Hematopoietic multipotent progenitor cell treated with erythropoietin and hydrocortisone succinate and interleukin-3 and kit ligand, for 17 days (in vitro differentiated cells): ENCODE measurements at places on chromosomes 5 and 9.

GRCh38 chr5:154202379-154203260 is 12.1 kb downstream of the GALNT10 start:
- DNase-seq, result peak; percentile 55

DNA sequence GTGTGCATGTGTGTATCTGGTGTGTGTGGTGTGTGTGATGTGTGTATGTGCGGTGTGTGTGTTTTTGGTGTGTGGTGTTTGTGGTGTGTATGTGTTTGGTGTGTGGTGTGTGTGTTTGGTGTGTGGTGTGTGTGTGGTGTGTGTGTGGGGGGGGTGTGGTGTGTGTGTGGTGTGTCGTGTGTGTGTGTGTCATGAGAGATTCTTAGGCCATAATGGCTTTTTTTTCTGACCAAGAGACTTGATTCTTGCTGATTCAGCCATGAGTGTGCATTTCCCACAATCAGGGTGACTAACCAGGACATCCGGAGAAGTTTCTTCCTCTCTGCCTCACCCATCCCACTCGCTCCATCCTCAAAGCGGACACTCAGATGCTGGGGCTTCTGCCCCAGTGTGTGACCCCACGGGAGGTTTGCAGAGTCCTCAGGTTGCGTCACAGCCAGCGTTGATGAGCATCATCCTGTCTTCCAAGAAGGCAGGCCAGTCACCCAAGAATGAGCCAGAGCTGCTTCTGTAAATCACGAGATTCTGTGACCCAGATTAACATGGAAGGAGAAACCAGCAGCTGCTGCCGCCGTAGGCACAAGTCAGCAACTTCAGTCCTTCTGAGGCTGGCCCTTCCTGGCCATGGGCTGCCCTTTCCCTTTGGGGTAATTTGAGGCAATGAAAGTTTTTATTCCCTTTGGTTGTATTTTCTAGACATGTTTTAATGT is 12.5 kb upstream of the CTSL start:
- DNase-seq, result peak; percentile 86

DNA sequence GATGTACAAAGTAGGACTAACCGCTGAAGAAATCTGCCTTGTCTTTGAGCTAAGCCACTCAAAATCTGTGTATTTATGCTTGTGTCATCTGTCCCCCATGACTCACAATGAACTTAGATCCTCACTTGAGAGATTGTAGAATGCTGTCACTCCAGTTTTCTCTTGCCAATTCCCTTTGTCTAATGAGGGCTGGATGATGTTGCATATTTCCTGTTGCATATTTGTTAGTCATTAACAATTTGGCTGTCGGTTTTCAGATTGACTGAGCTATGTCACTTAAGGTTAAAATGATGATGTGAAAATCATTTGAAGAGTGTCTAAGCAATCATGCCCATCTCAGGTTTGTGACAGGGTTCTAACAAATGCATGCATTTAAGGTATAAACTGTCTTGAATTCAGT is 481.7 kb downstream of the CDH10 start:
- no peak for DNase-seq

DNA sequence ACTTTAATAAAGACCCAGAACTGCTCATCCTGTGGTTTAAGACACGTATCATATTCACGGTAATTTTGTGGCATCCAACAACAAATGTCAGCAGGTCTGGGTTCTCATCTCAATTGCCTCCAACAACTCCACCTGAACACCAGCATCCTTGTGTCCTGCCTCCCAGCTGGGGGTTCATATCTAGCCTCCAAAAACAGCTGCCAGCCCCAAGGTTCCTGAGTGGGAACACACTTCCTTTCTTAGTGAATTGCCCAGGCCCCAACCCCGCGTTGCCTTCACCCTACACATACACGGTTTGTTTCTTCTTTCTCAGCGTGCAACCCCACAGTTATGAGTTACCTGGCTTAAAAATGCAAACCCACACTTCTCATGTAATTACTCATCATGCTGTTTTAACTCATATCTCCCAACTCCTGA is 77.9 kb downstream of the SEMA4D start:
- DNase-seq, result no peak

DNA sequence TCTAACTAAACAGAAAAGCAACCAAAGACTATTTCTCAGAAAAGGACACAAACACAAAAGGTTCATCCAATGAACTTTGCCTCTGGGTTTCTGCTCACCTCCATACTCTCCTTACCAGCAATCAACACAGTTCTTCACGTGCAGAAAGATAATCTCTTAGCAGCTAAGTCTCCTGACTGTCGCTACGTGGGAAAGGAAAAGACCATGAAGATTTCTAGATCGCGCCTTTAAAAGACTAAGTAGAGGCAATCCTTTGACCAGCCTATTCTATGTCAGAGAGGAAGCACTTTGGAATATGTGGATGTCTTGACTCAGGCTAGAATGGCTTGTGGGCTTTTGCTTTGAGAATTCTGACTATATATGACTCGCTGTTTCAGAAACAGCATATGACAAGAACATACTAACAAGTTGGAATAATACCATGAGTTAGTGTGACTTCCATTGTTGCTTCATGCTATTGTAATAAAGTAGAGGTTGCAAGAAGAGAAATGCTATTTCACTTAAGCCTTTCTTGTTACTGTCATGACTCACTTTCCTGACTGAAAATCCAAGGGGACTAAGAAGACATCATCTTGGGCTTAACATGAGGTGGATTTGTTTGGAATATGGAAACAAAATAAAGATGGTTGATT is 339.5 kb upstream of the RFX3 start:
- no peak for DNase-seq

DNA sequence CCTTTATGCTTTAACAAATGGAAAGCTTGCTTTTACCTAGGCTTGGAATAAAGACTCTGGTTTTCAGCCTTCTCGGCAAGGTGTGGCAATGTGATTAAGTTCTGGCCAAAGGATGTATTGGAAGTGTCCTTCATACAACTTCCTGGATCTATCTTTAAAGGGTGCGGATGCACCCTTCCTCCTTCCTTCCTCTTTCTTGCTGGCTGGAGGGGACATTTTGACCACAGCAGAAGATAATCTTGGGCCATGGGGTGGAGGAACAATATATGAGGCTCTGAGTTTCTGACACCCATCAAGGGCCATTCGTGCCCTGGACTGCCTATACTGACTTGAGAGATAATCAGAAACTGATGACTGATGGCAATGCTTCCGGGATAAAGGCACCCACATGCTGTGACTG is 145.7 kb downstream of the ACER2 start:
- no peak for DNase-seq

DNA sequence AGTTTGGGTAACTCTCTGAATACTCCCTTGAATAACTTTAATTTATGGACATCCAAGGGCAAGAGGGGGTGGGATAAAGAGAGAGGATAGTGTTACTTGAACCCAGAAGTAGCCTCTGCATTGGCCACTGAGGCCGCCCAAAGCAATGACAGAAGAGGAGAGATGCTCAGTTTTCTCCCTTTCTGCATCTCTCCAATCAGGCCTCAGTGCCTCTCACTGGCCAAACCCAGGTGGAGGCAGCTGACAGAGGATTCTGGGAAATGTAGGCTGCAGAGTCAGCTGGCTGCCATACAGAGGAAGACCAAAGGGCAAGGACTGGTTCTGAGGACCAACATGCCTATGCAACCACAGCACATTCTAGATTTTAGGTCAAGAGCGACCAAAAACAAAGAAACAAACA is 719.4 kb downstream of the MAT2B start:
- no peak for DNase-seq

DNA sequence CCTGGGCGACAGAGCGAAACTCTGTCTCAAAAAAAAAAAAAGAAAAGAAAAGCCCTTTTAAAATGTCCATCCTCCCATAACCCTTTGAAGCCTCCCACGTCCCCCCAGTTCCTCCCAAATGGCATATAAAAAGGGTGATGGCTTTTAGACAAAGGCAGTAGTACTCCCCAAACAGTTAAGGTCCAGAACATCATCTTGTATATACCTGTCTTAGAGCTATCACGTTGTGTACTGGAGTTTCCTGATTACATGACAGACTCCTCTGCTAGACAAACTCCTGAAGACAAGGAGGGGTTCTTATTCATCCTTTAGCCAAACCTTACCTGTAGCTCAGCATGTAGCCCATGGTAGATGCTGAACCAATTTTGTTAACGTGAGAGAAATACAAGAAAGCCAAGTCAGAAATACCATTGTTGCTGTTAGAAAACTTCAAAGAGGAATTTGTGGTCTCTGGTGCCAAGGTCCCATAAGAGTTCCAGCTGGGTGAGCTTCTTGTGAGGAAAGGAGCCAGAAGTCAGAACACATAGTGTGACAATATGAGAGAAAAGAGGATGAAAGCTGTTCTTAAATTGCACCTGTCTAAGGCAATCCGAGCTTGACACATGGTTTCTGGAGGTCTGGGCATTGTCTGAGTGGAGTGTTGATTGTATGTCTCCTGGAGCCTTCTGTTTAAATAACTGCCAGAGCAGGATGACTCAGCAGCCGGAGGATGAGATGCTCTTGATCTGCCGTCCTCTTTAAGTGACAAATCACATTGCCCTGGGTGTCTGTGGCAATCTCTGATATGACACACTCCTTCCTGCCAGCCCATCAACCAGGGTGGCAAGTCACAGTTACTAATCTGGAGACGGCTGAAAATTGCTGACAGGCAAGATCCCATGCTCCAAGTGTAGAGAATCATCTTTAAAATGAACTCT is 69.1 kb downstream of the ARRDC3 start:
- peak; percentile 75 for DNase-seq

GRCh38 chr5:34039398-34040157 is 3.4 kb downstream of the C1QTNF3 start:
- no peak for DNase-seq

DNA sequence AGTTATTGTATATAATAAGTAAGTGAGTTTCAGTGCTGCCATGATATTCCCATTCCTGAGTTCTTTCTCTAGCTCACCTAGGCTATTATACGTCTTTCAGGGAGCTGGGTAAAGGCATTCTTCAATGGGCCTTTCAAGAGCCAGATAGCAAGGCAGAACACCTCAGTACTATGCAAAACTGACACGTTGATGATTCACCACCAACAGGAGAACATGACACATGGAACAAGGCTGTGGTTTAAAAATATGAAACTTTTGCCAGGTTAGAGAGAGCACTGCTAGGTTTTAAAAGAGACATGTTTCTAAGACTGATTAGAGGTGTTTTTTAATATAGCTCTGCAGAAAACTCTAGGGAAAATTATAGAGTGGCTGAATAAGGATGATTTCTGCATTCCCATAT is 95.9 kb downstream of the UGCG start:
- DNase-seq, result no peak

- DNase-seq, result no peak
Observed at GRCh38 chr5:27727254-27727653, 688.9 kb upstream of the CDH9 start.

DNA sequence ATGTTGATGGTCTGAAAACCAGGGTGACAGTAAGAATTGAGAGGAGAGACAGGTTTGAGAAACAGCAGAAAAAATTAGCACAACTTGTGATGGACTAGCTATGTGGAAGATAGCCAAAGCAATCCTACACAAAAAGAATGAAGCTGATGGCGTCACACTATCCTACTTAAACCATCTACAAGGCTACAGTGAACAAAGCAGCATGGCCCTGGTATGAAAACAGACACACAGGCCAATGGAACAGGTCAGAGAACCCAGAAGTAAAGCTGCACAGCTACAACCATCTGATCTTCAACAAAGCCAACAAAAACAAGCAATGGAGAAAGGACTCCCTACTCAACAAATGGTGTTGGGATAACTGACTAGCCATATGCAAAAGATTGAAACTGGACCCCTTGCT is 7.5 kb upstream of the UBE2R2 start:
- DNase-seq, result no peak

GRCh38 chr9:76893395-76893932 is 12.4 kb downstream of the PRUNE2 start:
- DNase-seq, result no peak

- no peak for DNase-seq
Observed at GRCh38 chr9:73845954-73846690, 651.0 kb upstream of the RORB start.

DNA sequence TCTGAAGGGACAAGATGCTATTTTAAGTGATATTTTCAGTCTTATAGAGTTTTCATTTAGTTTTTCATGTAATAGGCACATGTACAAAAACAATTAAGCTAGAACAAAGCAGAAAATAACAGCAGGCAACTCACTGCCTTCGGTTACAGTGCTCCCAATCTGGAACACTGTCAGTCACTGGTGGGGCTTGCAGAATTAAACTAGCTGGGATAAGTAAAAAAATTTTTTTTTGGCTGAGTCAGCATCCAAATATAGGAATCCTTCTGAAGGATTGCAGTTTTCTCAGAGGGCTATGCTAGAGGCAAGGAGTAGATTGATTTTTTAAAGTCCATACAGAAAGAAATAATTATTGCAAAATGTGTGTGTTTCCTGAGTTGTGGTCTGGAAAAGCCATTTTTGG is 250.2 kb upstream of the RFX3 start:
- no peak for DNase-seq

DNA sequence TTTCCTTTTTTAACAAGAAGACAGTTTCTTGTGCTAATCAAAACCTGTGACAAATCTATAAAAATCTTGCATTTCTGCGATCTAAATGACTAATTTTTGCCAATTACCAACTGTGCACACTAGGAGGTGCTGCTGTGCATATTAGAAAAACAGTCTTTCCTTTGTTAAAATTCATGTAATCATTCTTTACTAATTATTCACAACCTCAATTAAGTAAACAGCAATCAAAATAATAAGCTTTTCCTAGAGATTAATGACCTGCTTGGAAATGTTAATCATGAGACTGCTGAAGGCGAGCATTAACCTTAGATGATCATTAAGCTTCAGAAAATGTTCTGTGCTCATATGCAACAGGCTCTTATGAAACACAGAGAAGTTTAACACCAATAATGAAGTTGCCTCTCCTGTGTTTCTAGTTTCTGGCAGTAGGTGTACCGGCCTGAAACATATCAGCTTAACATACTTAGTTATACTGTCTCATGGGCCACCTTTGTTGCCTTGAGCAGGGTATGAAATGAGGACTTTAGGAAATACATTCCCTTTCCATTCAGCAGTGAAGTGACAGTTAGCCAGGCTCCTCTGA is 17.7 kb downstream of the RFESD start:
- peak; percentile 72 for DNase-seq

GRCh38 chr5:107395632-107396350 is 274.9 kb downstream of the EFNA5 start:
- DNase-seq, result no peak

DNA sequence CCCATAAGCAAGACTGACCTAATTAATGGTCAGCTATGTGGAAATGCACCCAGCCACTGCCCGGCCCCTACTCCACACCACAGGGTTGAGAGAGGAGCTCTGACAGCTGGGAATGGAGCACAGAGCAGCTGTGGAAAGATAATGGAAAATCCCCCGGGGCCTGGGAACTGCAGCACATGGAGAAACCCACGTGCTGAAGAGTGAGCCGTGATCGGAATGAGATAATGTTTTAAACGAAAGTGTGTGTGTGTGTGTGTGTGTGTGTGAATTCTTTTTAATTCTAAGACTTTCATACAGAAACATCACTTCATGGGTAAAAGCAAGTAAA is 13.1 kb upstream of the SLC12A7 start:
- no peak for DNase-seq
